CD14-positive monocyte (primary cell): ENCODE measurements at places on chromosomes 3 and 15. TPM values are rescaled to one million over a fixed set of nuclear protein-coding genes. Genes with fewer than 3 reads are reported as not detected.

TMEM207 gene
- polyA plus RNA-seq: not detected

CSTA gene
- polyA plus RNA-seq: 105 and 211 TPM in 2 replicates

SSUH2 gene
- polyA plus RNA-seq: not detected

PTH1R gene
- polyA plus RNA-seq: not detected

HYAL1 gene
- not detected for polyA plus RNA-seq

PLSCR2 gene
- polyA plus RNA-seq: not detected in 2 replicates

CATSPER2 gene
- polyA plus RNA-seq: not detected
